Activated T-cell treated with anti-CD3 and anti-CD28 coated beads, Interleukin-2, amount 50 U/mL, for 4 hours (primary cell): ENCODE measurements at places on chromosomes 11 and 22. TPM values are rescaled to one million over a fixed set of nuclear protein-coding genes. Genes with fewer than 3 reads are reported as not detected.

DNA sequence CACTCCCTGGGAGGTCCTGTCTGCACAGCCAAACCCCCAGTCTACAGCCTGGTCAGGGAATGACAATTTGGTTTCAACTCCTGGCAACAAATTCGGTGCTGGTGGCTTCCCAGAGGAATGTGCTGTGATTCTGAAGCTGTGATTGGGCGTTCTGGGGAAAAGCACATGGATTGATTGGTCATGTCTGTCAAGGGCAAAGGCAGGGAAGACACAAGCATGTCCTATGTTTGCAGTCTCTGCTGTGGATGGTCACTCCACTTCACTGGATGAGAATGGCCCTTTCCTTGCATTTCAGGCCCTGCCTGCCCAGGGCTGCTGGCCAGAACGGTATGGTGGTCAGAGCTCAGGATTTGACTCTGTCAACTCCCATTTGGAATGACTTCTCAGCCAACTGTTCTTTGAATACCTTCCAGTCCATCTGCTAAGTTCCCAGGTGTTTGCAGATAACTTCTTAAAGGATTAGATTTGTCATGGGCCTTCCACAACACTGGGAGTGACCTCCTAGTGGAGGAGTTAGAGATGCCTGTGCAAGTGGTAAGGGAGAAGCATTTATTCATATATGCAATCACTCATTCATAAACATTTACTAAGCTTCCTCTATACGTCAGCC lies 42.7 kb downstream of the SGSM1 start:
- DNase-seq: no peak

PLEKHB1 gene
- 3.7 TPM for total RNA-seq

OR9G4 gene
- total RNA-seq: not detected

DNA sequence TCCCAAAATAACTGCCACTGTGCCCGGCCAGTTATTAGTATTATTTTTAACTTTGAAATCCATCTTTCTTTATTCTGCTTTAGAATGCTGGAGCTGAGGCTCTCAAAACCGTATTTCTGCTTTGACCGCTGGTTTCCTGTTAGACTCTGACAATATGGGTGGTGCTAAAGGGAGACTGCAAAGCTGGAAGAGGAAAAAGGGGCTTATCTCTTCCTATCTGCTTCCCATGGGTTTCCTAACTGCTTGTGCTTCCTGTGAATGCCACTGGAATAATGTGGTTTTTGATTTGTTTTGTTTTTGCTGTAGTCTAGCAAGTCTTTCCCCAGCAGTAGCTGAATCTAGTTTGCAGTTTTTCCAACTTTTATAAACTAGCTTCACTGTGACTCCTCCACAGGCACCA lies 43.6 kb downstream of the XRRA1 start:
- no peak for DNase-seq

MRGPRF gene
- total RNA-seq: 0.10 TPM

- no peak for DNase-seq
Observed at GRCh38 chr11:35845860-35846259, 98.0 kb upstream of the LDLRAD3 start.

GRCh38 chr11:29319210-29319609 lies 697.6 kb downstream of the KCNA4 start:
- no peak for DNase-seq

DNA sequence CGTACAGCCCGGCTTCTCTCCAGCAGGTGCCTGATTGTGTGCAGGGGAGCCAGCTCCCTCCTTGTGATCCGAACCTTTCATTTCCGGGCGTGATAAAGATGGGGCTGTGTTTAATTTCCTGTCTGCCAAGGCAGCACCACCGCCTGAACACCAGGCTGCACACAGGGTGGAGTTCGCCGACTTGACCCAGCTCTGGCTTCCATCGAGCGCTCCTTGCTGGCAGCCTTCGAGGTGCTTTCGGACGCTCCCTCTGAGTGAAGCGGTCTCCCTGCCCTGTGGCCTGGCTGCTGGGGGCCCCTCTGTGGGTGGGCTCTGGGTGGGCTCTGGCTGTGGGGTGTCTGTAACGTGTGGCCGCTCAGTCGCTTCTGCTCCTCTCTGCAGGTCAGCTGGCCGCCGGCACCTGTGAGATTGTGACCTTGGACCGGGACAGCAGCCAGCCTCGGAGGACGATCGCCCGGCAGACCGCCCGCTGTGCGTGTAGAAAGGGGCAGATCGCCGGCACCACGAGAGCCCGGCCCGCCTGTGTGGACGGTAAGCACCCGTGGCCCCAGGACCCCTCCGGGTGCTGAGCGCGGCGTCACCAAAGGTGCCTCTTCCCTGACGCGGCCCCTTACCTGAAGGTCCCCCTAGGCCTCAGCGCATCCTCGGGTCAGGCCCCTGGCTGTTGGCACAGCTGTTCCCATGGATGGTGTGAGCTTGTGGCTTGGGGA lies 1181.3 kb downstream of the BRD1 start:
- no peak for DNase-seq

GRCh38 chr22:46075764-46076531 lies 74.4 kb upstream of the PPARA start:
- DNase-seq: no peak

DNA sequence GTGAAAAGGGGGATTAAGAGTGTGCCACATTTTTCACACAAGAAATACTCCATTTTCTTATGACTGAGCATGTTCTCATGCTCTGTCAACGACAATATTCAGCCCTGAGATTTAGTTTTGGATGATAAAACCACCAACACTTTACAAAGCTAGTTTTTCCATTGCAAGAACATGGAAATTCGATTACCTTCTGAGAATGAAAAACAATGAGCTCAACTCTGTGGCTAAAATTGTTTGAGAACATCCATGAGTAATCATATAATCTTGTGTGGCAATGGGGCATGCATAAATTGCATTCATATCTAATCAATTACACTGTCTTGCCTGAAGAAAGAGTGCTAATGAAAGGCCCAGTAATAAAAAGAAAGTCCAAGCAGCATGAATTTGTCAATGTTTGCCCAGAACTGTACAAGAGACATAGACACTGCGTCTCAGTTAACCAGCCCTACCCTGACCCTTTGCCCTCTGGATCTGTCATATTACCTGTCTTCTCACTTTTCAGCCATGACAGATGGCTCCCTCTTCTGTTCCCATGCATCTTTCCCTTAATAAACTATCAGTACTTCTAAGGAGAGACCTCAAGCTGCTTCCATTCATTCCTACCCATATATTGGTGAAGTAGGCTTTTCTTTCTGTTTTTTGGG lies 253.4 kb downstream of the FAM76B start:
- DNase-seq: no peak

DNA sequence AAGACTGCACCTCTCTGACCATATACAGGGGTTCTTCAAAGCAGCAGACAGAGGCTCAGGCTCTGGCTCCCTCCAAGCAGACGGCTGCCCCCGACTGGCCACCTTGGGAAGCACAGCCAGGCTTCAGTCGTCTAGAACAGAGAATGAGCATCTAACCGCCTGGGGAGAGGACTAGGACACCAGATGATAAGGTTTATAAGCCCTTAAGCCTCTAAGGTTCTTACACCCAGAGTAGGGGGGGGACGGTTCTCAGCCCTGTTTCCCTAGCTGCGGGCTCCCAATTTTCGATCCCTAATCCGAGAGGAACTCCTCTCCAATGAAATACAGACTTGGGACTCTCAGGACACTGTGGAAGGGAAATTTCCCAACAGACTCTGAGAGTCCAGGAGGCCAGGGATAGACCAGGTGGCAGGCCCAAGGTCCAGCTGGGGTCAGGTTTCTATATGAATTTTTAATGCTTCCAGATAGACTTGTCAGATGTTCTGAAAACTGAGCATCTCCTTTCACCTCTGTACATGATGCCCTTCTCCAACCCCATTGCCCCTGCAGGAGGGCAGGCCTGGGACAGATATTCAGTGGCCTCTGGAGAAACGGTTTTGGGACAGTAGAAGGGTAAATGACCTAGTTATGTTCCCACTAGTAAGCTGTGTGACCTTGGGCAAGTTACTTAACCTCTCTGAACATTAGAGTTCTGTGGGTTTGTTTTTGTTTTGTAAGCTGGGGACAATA lies 20.2 kb downstream of the RTN4RL2 start:
- DNase-seq: peak; percentile 70

DNA sequence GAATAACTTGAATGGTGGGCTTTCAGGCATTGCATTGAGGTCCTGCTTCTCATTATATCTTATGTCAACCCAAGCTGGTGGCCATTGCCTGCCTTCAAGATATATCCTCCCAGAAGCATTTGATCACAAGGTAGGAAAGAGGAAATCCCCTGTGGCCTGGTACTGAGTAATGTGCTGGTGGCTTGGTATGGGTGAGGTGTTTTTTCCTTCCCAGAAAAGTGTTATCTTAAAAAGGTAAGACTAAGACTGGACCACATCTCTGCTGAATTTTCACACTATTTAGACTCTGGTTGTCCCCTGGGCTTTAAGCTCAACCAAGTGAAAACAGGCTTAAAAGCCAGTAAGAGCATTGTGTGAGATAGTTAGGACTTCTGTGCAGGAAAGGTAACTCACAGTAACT lies 3.7 kb downstream of the INSC start:
- no peak for DNase-seq

EXPH5 gene
- 0.71 TPM for total RNA-seq

MOGAT2 gene
- not detected for total RNA-seq

SLC17A6 gene
- not detected for total RNA-seq

DNA sequence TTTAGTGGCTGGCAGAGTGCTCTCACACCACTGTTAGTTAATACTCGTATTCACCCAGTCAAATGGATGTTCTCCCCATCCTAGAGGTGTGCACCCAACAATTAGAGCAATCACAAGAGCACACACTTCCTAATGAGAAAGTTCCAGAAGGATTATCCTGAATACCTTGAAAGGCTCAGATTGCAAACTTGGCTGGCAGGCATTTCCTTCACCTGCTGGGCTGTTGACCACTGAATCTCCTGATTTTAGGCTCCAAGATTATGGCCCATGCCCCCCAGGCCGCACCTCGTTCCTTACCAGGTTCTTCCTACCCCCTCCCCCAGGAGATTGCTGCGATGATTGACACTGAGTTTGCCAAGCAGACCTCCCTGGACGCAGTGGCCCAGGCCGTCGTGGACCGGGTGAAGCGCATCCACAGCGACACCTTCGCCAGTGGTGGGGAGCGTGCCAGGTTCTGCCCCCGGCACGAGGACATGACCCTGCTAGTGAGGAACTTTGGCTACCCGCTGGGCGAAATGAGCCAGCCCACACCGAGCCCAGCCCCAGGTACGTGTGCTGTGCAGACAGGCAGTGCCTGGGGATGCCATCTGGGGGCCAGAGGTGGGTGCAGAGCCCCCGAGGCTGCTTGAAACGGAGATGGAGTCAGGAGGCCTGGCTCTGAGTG lies 26.9 kb downstream of the TAB1 start:
- DNase-seq: no peak

IGF2 gene
- total RNA-seq: 12.5 TPM

C22orf23 gene
- total RNA-seq: 0.46 TPM

- no peak for DNase-seq
Observed at GRCh38 chr11:112625814-112626213, 335.4 kb upstream of the NCAM1 start.

GRCh38 chr11:131463649-131464425 lies 93.4 kb downstream of the NTM start:
- DNase-seq: no peak

ALX4 gene
- not detected for total RNA-seq

DNA sequence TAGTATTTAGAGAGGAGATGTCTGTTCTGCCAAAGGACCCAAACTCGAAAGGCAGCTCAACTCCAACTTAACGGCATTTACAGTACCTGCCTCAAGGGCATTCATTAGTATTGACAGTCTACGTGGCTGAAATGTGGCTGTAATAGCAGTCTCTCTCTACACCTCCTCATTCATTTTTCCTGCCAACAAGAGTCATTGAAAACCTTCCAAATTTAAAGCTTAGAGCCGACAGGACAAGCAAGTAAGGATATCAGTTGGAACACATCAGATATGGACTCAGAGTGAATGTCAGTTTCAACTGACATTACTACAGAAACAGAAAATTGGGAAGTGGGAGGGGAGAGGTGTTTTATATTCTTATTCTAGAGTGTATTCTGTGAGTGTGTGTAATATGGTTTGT lies 253.1 kb downstream of the CADM1 start:
- no peak for DNase-seq
